ENCODE measurements at places on chromosomes 4 and X.
A peak's percentile ranks its signal among the peaks of the same experiment; 100 is the strongest.

- DNase-seq: no peak
Observed at GRCh38 chrX:133475521-133475920, 60.2 kb upstream of the GPC4 start.

DNA sequence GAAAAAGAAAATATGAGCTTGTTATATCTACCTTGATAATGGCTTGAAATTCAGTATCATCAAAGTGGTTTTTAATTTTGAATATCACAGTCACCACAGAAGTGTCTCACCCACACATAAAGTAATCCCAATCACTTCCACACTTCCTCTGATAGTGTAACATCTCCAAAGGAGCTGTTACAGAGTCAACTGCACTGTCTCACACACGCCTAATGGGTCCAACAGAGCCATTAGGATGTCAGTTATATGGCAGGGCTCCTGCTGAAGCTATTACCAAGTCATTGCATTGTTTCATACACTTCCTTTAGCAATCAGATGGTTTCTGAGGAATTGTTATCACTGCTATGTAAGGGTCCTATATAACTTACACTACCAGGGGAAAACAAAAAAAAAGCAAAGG lies 432.1 kb upstream of the TEX13C start:
- no peak for DNase-seq

- no peak for DNase-seq
Observed at GRCh38 chrX:54961750-54962149, 32.2 kb downstream of the PFKFB1 start.

- DNase-seq: peak; percentile 49
Observed at GRCh38 chrX:44873415-44874276, 658 bp downstream of the KDM6A start.

GRCh38 chr4:76035141-76035540 lies 729 bp downstream of the CXCL11 start:
- no peak for DNase-seq

DNA sequence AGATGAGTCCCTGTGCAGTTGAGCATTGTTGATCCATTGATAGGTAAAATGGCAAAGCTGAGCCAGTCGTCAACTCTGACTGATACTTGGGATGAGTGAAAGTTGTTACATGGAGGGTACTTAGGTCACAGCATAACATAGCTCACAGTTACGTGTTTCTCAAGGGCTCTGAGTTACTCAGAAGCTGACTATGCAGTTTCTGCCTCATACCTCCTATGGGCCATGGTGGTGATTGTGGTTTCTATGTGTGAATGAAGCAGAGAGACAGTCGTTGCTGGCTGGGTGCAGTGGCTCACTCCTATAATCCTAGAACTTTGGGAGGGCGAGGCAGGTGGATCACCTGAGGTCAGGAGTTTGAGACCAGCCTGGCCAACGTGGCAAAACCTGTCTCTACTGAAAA lies 30.8 kb downstream of the FRMPD3 start:
- DNase-seq: no peak

Measured in fibroblast of skin of back (primary cell).